ENCODE measurements at places on chromosomes 3 and 15.

DNA sequence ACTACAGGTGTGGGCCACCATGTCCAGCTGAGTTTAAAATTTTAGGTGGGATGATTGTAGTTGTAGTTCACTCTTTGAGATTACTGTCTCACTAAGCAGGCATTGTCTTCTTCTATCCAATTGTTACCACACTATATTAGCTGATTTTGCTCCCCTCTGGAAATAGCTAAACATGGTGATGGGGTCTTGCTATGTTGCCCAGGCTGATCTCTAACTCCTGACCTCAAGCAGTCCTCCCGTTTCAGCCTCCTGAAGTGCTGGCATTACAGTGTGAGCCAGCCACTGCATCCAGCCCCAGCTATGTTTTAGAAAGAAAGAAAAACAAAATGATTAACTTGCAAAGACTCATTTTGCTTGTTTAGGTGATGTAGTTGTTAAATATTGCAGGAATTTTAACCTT, 30.6 kb downstream of the YEATS2 start:
- DNase-seq: no peak

GRCh38 chr3:26237036-26237682, 385.4 kb upstream of the LRRC3B start:
- DNase-seq: no peak

GRCh38 chr3:150215616-150216015, 192.5 kb upstream of the TSC22D2 start:
- DNase-seq: no peak

- peak; percentile 26 for DNase-seq
Observed at GRCh38 chr3:12750223-12750622, 8.8 kb downstream of the TMEM40 start.

DNA sequence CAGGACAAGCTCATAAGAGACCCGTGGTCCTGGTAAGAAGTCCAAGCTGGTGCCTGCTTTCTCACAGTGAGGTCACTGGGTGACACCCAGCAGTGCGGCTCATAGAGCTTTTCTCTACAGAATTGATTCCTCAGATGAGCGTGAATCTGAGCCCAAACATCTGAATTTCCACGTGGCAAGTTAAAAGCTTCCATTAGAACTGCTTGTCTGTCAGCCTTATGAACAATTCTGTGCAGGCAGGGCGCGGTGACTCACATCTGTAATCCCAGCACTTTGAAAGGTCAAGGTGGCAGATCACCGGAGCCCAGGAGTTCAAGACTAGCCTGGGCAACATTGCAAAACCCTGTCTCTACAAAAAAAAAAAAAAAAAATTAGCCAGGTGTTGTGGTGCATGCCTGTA, 113.1 kb upstream of the ABHD17C start:
- no peak for DNase-seq

DNA sequence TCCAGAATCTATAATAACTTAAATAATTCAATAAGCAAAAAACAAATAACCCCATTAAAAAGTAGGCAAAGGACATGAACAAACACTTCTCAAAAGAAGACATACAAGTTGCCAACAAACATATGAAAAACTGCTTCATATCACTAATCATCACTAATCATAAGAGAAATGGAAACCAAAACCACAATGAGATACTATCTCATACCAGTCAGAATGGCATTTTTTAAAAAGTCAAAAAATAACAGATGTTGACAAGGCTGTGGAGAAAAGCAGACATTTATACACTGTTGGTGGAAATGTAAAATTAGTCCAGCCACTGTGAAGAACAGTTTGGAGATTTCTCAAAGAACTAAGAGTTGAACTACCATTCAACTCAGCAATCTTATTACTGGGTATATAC, 19.5 kb upstream of the ZMAT3 start:
- no peak for DNase-seq

DNA sequence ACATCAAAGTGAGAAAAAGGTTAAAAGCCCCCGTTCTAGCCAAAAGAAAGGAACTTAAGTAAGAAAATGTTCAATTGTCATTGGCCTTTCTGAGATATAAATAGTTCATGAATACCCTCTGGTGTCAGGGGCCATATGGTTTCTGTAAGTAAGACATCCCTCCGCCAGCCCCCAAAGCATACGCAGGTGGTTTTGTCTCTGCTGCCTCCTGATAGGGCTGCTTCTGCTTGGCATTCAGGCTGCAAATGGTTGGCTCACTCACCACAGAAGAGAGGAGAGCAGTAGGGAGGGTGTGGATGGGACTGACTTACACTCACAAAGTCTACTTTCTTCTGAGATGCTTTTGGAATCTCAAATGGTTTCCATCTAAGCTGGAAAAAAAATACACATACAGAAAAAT, 29.8 kb downstream of the HGD start:
- no peak for DNase-seq

DNA sequence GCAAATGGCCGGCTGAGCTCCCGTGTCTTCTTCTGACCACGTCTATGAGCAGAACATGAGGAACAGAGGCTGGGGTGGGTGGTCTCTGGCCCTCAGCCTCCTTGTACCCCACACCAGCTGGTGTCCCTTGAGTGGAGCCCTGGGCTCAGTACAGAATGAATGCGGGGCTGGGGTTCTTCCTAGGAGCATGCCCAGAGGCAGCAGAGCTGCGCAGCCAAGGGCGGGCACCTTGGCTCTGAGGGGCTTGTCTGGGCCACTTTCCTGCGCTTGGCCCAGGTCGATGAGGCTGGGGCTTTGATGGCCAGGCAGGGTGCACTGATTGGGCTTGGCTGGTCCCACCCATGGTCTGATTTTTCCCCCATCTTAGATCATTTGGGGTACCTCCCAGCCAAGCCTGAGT, 6.4 kb downstream of the SCN5A start:
- DNase-seq: no peak

- DNase-seq: peak; percentile 92
Observed at GRCh38 chr3:133211449-133211848, 173.3 kb downstream of the TMEM108 start.

DNA sequence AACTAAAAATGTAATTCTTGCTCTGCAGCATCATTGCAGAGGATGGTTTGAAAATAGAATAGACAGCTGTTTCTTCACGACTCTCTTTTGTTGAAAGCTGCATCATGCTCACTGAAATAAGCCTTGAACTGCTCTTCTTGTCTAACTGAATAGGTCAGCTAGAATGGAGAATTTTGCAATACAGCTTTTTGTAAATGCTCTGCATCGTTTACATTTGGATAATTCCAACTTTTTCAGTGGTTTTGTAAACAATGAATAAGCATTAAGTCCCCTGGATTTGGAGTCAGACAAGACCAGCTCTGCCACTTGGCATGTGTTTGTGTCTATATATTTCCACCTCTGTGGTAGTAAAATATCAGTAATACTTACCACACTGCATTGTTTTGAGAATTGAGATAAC, 95.2 kb downstream of the PLSCR2 start:
- no peak for DNase-seq

GRCh38 chr3:142615171-142615570, 19.0 kb downstream of the PLS1 start:
- no peak for DNase-seq

GRCh38 chr3:56754741-56755417, 46.9 kb downstream of the ARHGEF3 start:
- peak; percentile 60 for DNase-seq

GRCh38 chr3:112376241-112376911, 43.4 kb downstream of the CD200 start:
- DNase-seq: no peak

- DNase-seq: peak; percentile 90
Observed at GRCh38 chr3:185936814-185937688, 763 bp downstream of the TRA2B start.

GRCh38 chr3:114299941-114300624, 6.3 kb downstream of the TIGIT start:
- no peak for DNase-seq

DNA sequence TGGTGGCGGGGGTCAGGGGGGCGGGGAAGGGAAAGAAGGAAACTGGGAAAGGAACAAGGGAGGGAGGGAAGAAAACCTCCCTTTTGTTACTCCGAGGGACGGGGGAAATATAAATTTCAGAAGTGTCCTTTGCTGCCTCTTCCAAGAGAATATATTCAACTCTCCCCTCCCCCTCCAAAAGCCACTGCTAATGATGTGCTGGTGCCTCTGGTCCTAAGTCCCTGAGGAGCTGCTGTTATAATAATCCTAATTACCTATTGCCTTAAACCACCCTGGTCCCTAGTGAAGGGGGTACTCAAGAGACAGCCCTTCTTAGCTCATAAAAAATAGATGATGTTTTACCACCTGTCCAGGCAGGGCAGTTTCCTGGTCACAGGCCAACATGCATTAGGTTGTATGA, 118.3 kb upstream of the TRIM42 start:
- no peak for DNase-seq

- DNase-seq: no peak
Observed at GRCh38 chr15:32870240-32871033, 152.6 kb downstream of the GREM1 start.

GRCh38 chr15:63203451-63204090, 14.2 kb downstream of the RAB8B start:
- peak; percentile 88 for DNase-seq

DNA sequence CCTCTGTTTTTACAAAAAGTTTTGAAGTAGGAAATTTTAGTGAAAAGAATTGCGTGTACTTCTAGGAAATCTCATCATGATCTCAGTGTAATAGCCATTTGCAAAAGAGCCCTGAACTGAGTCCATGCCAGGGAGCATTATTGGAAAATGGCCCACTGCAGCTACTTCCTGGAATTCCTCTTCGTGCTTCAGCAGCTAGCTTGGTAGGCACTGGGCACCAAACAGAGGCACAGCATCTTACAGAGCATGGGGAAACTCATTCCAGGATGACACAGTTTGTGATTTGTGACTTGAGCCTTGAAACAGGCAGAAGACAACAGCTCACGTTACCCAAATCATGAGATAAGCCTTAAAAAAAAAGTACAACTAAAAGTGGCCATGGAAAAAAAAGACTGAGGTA, 179.1 kb downstream of the WDR72 start:
- DNase-seq: no peak

GRCh38 chr3:138197058-138197457, 10.0 kb downstream of the ARMC8 start:
- DNase-seq: peak; percentile 60

DNA sequence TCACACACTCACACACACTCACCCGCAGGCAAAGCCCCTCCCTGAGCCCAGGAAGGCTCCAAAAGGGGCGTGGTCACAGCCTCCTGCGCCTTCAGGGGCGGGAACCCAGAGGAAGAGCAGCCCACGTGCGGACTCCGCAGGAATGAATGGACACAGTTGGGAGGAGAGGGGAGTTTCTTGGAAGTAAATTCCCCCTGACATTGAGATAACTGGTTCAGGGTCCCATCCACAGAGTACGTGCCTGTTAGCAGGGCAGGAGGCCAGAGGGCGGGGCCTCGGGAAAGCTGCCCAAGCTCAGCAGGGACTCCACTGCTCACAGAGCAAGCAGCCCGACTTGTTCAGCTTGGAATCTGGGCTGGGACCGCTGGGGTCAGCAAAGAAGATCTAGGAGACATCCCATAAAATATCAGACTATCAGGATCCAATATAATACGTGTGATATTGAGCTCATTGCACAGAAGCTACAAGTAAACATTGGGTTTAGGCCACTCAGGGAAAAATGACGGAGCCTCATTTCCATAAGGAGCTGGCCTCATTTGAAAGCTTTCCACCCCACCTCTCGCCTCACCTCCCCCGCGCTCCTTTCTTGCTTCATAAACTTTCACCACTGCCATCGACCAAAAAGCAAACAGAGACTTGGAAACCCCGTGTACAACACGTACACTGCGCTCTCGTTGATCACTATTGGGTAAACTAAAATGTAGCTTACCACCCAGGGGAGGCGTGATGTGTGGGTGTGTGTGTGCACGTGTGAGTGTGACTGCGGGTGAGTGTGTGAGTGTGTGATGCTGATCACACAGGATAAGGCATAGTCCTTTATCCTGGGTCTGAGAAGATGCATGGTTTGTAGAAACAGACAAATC, 36.0 kb downstream of the TM2D3 start:
- DNase-seq: no peak

DNA sequence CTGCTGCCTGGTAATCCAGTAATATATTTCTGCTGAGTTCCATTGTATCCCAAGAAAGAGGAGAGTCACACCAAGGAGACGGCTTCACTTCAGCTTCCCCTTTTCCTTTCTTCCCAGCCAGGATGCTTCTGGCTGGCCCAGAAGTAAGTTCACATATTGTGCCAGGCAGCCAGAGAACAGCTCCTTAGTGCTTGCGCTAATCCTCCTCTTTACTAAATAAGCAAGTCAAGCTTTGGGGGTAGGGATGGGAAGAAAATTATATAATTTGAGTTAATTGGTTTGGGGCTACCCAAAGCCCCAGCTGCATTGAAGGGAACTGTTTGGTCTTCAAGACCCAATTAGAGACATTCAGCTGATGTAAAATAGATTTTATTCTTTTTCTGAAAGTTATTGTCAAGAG, 218.8 kb upstream of the HES1 start:
- no peak for DNase-seq

DNA sequence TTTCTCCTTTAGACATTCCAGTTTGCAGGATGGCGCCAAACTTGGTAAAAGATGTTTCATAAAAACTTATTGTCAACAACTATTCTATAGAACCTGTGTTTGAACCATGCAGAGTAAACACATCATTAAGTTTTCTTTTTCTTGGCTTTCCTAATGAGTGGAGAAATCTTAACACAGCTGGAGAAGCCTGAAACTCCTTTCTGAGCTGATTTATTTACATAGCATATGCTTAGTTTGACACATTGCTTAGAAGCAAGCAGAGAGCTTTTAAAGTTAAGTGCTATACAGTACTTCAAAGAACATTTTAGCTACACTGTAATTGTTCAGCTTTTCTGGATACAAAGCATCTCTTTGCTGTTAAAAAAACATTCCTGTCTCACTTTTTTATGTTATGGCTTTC, 61.0 kb upstream of the PAQR5 start:
- DNase-seq: no peak

GRCh38 chr15:99021027-99021627, 13.5 kb upstream of the PGPEP1L start:
- DNase-seq: no peak

DNA sequence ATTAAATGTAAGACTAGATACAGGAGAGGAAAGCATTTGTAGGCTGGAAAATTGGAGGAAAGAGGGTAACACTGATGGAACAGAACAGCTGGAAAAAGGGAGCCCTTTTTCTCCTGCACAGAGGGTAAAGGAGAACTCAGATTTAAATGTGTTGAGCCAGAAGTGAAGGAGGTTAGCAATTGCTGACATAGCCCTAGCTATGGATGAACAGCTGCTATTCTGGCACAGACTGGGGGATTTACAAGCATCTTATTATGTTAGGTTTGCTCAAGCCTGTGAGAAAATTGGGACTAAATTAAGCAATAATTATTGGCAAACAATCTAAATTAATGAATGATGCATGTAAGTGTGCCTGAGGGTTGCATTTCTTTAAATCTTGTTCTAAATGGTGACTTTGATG, 40.6 kb upstream of the PRR20G start:
- no peak for DNase-seq

GRCh38 chr3:122508135-122508914, 6.4 kb downstream of the KPNA1 start:
- DNase-seq: no peak

- no peak for DNase-seq
Observed at GRCh38 chr3:101687142-101687931, 819 bp upstream of the RPL24 start.

- DNase-seq: peak; percentile 92
Observed at GRCh38 chr3:46228260-46229242, 13.7 kb upstream of the CCR3 start.

Measured in common myeloid progenitor, CD34-positive (primary cell).